Fibroblast of the aortic adventitia (primary cell): ENCODE measurements at places on chromosomes 11 and 22. TPM values are rescaled to one million over a fixed set of nuclear protein-coding genes. Genes with fewer than 3 reads are reported as not detected.

DNA sequence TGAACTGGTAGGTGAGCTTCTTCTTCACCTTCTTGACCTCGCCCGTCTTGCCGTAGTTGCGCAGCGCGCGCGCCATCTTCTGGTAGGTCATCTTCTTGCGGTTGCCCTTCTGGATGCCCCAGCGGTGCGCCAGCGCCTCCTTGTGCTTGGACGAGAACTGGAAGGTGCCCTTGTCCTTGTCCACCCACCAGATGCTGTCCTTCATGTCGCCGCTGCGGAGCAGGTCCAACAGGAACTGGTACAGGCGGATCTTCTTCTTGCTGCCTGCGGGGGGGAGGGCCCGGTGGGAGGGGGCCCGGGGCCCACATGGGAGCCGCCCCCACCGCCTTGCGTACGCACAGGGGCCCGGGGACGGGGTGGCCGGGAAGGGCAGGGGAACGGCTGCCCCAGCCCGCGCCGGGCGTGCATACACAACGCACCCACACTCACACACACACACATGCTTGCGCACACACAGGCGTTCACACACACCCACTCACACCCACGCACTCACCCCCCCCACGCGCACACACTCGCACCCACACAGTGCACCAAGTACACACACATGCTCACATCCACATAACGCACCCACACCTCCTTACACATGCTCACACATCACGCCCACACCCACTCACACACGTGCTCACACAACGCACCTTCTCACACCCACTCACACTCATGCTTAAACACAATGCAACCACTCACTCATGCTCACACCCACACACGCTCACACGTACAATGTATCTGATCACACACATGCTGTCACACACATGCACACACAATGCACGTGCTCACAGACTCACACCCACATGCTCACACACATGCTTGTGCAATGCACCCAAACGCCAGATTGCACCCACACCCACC, 3.0 kb upstream of the MYBPC3 start:
- peak; percentile 90 for DNase-seq

- peak; percentile 53 for DNase-seq
These were observed 82.4 kb upstream of the BIRC3 start for GRCh38 chr11:102234779-102235439.

Gene MAPK8IP2
- total RNA-seq, result 0.27 and 1.1 TPM in 2 replicates

Gene OPCML
- total RNA-seq, result 0.18 and 0.82 TPM in 2 replicates
